ENCODE measurements at places on chromosomes 11 and 22. TPM values are rescaled to one million over a fixed set of nuclear protein-coding genes. Genes with fewer than 3 reads are reported as not detected.

DNA sequence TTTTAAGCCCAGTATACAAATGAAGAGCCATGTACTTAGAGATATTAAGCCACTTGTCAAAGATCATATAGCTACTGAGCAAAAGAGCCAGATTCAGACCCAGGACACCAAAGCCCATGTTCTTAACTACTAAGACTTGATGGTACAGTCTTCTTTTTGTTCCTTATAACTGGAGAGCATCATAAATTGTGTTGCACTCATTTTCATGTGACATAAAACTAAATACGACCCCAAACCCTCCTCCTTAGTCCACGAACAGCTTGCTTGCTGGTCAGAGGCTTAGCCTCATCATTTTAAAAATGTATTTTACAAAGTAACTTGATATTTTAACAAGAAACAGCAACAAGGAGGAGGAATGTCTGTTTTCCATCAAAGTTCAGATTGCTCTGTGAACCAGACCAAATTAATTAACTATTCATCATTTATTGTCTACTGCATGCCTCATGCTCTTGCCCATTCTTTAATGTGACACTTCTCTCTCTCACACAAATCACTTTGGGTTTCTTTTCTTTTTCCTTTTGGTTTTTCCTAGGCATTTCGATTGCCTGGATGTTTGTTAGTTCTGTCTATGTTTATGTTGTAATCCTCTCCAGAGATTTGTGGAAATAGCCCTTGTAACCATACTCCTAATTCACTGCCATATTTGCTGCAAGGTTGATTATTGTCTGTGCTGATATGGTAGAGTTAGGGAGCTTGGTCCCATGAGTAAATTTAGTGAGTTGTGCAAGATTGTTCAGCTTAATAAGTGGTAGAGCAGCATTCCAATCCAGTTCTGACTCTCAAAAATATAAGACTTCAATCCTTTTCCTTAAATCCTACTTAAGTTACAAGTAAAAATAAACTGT is 8.4 kb upstream of the ARHGAP20 start:
- DNase-seq: no peak

Gene FOXR1
- not detected for polyA plus RNA-seq

Gene SCGB1A1
- not detected for polyA plus RNA-seq

GRCh38 chr11:126790550-126791081 is 210.0 kb downstream of the KIRREL3 start:
- DNase-seq: no peak

Gene PRG3
- 0.22 TPM for polyA plus RNA-seq

Gene CBLIF
- polyA plus RNA-seq: not detected

Gene OVOL1
- 13.7 TPM for polyA plus RNA-seq

GRCh38 chr11:117843666-117844484 is 19.3 kb upstream of the FXYD2 start:
- DNase-seq: no peak

GRCh38 chr11:96127596-96127959 is 203.7 kb upstream of the MTMR2 start:
- DNase-seq: no peak

Gene EHF
- polyA plus RNA-seq: 27.1 TPM

DNA sequence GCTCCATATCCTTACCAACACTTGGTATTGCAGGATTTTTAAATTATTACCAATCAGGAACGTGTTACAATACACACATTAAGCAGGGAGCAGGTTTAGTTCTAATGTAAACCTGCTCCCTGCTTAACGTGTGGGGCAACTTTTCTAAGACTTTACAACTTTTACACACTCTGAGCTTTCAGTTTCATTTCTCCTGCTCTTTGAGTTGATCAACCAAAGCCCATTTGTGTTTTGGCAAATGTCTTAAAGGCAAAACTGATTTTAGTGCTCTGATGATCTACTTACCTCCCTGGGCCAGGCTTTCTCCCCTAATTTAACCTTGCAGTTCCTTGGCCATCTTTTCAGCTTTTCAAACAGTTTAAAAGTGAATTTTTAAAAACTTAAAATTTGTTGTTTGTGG is 70.9 kb downstream of the ZBTB44 start:
- no peak for DNase-seq

GRCh38 chr22:44396021-44396726 is 83.4 kb upstream of the SHISAL1 start:
- DNase-seq: no peak

- DNase-seq: no peak
Observed at GRCh38 chr22:40345271-40345670, 1.0 kb upstream of the ADSL start.

Gene SLC22A12
- 5.1 TPM for polyA plus RNA-seq

GRCh38 chr11:64052938-64053622 is 17.3 kb downstream of the FLRT1 start:
- no peak for DNase-seq

Gene OR6A2
- polyA plus RNA-seq: not detected

- no peak for DNase-seq
Observed at GRCh38 chr11:62507125-62507422, 39.5 kb downstream of the AHNAK start.

GRCh38 chr11:11752679-11753078 is 89.1 kb upstream of the USP47 start:
- DNase-seq: no peak

DNA sequence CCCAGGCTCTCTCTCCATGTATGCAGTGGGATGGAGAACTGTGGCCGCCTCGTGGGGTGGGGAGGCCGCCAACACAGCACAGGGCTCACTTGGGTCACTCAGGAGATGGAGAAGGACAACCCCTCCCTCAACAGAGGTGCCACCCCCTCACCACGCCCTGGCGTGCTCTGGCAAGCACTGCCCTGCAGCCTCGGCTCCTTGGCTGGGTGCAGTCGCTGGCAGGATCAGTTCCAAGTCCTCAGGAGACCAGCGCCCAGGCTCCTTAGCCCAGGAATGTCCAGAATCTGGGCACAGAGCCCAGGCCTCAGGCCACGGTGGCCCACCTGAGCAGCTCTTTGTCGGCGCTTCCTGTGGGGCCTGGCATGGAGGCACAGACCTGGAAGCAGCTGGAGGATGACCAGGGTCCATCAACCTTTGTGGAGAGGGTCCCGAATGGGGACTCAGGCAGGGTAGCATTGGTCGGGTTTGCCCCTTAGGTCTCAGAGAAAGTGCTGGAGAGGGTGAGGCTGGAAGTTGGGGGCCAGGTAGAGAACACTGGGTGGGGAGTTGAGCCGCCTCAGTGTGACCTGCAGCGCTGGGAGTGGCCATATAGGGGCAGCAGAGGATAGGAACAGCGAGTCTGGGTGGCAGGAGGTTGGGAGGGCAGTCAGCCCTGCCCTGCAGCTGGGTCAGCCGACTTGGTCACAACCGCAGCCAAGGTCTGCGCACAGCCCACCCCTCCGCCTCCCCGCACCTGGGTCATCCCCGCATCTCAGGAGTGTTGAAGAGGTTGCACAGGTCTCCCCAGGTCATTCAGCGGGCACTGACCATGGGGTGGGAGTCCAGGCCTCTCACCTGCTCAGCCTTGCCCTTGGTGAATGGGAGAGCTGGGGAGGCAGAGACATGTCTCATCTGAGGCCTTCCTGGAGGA is 8.2 kb downstream of the SUSD2 start:
- DNase-seq: no peak

Gene C11orf97
- not detected for polyA plus RNA-seq

DNA sequence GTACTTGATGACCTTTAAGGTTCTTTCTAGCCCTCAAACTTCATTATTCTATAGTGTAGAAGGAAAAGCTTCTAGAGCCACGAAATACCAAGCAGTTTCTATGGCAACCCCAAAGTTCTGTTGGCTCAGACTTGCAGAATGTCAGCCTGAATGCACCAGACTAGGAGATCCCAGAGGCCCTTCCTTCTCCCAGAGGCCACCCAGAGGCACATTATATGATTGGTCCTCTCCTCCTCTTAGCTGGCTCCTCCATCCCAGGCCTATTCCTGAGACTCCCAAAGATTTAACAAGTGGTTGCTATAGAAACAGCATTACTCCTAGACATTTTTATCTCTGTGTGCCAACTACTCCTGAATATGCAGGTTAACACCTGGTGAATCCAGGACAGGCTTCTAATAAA is 69.2 kb upstream of the CCDC90B start:
- DNase-seq: no peak

- DNase-seq: no peak
Observed at GRCh38 chr11:1978720-1979473, 18.7 kb downstream of the H19 start.

DNA sequence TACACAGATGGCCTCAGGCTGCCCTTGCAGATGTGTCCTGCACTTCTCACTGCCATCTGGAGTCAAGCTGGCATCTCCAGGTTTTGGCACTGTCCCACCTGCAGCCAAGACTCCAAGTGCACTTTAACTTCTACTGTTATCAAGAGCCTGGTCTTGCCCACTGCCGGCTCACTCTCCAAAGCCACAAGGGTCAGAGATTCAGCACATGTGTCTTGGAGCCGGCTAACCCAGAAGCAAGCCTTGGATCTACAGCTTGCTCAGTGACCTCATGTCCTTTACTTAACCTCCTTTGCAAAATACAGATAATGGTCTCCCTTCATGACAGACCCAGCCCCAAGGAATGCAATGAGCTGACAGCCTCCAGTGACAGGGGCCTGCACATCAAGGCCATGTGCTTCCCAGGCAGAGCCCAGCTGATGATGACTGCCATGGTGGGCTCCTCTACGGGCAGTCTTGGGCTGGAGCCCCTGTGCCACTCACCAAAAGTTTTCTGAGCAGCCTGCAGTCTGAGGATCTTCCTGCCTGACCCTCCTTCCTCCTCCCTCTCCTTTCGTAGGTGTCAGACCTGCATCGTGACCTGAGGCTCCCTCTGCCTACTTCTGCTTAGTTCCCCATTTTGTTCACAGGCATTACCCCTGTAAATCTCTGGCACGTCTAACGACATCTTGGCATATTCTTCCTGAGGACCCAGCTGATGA is 9.0 kb downstream of the TP53AIP1 start:
- DNase-seq: no peak

GRCh38 chr11:125227151-125227550 is 62.6 kb downstream of the PKNOX2 start:
- DNase-seq: no peak

- no peak for DNase-seq
Observed at GRCh38 chr22:19943082-19944026, 1.7 kb upstream of the TXNRD2 start.

Gene OR6M1
- not detected for polyA plus RNA-seq

GRCh38 chr11:127225619-127226018 is 225.0 kb upstream of the KIRREL3 start:
- no peak for DNase-seq

Gene SCN3B
- 1.6 TPM for polyA plus RNA-seq

DNA sequence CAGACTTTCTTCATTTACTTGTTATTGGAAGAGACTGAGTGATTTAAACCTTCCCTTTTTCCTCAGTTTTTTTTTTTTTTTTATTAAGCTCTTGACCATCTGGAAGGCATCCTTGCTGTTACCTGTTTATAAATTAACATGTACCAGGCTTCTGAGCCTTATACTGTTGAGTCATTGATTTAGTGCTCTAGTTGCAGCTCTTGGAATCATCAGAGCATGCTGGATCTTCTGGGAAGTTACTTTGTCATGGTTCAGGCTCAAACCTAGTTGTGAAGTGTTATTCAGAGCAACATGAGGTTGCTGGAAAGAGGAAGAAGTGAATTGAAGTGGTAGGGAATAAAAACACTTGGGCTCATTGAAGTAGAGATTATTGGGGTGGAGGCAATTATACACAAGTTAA is 6.3 kb downstream of the ZDHHC5 start:
- no peak for DNase-seq

DNA sequence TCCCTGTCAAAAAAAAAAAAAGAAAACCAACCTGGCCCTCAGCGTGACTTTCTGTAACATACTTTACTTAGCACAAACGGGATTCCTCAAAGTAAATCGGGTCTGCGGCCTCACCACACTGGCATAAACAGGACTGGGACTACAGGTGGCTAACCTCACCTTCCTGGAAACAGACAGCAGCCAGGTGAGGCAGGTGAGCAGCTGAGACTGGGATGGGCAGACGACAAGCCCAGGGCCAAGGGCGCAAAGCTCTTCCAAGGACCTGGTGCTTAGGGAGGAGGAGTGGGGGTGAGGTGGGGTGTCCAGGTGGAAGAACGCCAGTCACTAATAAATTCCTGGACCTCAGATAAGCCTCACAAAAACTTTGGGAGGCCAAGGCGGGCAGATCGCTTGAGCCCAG is 15.0 kb downstream of the CPT1A start:
- DNase-seq: no peak

DNA sequence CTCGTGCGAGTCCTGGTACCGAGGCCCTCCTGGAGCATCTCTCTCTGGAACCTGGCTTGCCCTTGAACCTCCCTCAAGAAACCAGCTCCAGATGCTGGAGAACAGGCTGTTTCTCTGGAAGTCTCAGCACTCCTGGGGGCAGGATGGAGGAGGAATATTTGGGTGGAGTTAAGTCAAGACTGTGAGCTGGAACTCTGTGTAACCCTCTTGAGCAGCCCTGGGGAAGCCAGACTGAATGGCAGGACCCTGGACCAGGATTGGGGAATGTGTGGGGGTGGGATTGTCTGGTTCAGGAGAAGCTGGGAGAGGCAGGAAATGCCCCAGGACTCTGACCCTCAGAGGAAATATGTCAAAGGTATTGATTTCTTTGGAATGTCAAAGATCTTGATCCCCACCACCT is 7.7 kb downstream of the CREB3L1 start:
- DNase-seq: no peak

Gene PKNOX2
- 13.3 TPM for polyA plus RNA-seq

GRCh38 chr11:57370251-57370650 is 10.7 kb downstream of the PRG3 start:
- no peak for DNase-seq

GRCh38 chr11:17423533-17424310 is 35.3 kb upstream of the KCNJ11 start:
- no peak for DNase-seq

- no peak for DNase-seq
Observed at GRCh38 chr11:93662175-93662570, 691 bp downstream of the CEP295 start.

Gene OR52I1
- 0.06 TPM for polyA plus RNA-seq

Gene RAG2
- 1.00 TPM for polyA plus RNA-seq

Gene KCNC1
- polyA plus RNA-seq: 1.2 TPM

Gene FAM181B
- polyA plus RNA-seq: 2.8 TPM

Gene MS4A15
- not detected for polyA plus RNA-seq

- no peak for DNase-seq
Observed at GRCh38 chr11:119659971-119660723, 68.9 kb downstream of the NECTIN1 start.
